Hypothalamus (tissue), 51 donors: ENCODE measurements at places on chromosomes 7 and 10.

DNA sequence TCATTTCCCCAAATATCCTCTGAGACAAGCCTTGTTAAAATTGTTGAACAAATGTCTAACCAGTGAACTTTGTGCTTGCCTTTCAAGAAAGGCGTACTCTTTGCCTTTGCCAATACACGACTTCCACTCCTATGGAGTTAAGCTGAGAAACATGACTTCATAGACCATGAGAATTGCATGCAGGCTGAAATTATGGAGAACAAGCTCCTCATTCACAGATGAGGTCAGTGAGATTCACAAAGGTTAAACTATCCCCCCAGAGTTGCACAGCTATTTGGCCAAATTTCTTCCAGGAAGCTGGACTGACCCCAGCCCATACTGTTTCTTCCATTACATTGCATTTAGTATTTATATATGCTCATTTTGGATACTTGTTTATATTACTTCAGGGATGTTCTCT, 221.4 kb upstream of the SEMA3C start:
- DNase-seq, result no peak

- DNase-seq, result no peak
These were observed 159.0 kb upstream of the SHH start for GRCh38 chr7:155971180-155971770.

DNA sequence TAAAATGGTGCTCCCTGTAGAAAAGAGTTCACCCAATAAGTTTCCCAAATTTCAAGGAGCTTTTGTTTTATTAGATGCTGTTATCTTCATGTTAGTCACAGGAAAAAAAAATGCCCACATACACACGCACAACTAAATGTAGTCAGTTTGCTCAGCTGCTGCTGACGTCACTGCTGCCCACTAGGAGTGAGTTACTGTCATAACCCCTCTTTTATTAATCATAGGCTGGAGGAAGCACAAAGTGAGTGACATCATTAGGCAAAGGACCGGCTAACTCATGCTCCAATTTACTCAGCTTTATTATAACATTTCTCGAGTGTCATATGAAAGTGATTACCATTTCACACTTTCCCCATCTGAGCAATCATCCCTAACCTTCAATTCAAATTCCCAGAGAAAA, 6.7 kb upstream of the INHBA start:
- DNase-seq, result no peak

GRCh38 chr10:15695852-15696251, 23.9 kb downstream of the ITGA8 start:
- no peak for DNase-seq

GRCh38 chr10:85624511-85624910, 742.1 kb downstream of the GRID1 start:
- no peak for DNase-seq

DNA sequence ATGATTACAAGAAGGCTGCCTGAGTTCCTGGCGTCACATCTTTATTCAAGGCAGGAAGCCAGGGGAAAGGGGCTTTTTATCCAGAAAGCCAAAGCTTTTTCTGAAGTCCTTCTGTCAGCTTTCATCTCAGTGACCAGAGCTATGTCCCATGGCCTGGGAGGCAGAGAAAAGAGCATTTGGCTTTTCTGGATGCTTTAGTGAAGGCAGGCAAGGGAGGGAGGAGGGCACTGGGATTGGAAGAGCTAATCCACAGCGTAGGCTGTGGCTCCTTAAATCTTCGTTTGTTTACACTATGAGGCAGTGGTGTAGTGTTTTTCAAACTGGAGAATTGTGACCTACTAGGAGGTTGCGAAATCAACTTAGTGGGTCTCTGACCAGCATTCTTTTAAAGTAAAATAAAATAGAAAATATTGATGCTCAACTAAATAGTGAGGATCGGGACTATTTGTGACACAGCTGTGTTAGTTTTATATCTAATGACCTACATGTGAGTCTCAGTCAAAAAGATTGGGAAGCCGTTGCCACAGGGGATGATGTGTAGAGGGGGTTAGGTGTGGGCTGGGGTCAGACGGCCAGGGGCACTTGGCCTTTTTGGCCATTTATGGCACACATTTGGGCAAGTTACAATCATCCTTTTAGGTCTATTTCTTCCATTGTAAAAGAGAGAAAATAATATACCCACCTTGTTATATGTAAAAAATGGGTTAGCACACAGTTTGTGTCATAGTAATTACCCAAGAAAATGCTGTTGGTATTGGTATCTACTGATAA, 14.1 kb downstream of the CRYGN start:
- no peak for DNase-seq

GRCh38 chr10:48504141-48504885, 100.6 kb downstream of the ARHGAP22 start:
- DNase-seq, result no peak
